Mesenteric fat pad (tissue), 1 donor: ENCODE measurements at places on chromosomes 5 and 9. TPM values are rescaled to one million over a fixed set of nuclear protein-coding genes. Genes with fewer than 3 reads are reported as not detected.

GRCh38 chr5:61298580-61298979 is 33.5 kb upstream of the ZSWIM6 start:
- no peak for DNase-seq

DNA sequence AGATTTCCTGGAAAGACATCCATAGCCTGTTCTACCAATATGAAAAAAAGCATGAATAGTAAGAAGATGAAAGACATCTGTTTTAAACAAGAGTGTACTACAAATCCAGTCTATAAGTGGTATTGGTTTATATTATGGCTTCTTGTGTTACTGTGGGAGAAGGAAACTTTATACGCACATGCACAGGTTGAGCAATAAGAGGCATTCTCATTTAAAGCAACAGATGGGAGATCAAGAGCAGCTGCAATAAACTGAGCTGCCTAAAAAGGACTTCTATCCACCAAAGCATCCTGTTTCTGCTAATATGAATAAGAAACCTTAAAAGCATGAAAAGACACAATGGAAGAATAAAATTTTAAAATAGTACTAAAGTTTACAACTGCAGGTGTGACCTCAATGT is 8.6 kb upstream of the PCDHB1 start:
- no peak for DNase-seq

GRCh38 chr5:278646-279045 is 7.2 kb downstream of the PDCD6 start:
- no peak for DNase-seq

Gene PCDHA13
- total RNA-seq = 0.58 TPM

DNA sequence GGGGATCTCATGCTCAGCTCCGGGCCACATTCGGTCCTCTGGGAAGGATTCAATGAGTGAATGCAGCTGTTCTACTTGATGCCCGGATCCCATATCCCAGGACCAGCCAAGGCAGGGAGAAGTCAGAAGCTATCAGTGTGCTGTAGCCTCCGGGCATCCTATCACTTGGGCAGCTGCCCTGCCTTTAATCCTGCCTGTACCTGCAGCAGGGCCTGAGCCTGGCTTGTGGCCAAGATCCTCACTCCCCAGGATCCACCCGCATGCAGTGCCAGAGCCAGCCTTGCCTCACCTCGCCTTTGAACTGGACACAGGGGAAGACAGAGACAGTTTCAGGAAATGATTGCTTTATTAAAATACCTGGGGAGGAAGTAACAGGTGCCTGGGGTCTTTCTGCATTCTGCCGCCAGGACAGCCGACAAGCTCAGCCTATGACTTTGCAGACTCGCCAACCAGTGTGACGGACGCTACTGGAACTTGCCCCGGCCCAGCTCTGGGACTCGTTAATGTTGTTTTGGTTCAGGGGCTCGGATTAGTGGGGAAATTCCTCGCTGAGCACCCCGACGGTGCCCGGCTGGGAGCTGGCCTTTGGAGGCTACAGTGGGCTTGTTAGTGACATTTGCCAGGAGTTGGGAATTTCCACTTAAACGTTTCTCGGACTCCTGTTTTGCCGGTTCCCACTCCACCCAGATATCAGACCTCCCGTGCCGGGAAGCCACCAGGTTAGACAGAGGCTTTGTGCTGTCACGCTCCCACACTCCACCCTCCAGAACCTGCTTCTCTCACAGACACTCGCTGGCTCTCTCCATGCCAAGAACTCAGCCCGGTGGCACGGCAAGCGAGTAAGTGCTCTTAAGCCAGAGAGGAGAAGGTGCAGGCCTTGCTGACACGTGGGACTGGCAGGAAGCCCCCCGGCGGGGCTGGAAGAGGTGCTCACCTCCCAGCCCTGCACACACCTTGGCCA is 721 bp downstream of the PTGES start:
- no peak for DNase-seq

DNA sequence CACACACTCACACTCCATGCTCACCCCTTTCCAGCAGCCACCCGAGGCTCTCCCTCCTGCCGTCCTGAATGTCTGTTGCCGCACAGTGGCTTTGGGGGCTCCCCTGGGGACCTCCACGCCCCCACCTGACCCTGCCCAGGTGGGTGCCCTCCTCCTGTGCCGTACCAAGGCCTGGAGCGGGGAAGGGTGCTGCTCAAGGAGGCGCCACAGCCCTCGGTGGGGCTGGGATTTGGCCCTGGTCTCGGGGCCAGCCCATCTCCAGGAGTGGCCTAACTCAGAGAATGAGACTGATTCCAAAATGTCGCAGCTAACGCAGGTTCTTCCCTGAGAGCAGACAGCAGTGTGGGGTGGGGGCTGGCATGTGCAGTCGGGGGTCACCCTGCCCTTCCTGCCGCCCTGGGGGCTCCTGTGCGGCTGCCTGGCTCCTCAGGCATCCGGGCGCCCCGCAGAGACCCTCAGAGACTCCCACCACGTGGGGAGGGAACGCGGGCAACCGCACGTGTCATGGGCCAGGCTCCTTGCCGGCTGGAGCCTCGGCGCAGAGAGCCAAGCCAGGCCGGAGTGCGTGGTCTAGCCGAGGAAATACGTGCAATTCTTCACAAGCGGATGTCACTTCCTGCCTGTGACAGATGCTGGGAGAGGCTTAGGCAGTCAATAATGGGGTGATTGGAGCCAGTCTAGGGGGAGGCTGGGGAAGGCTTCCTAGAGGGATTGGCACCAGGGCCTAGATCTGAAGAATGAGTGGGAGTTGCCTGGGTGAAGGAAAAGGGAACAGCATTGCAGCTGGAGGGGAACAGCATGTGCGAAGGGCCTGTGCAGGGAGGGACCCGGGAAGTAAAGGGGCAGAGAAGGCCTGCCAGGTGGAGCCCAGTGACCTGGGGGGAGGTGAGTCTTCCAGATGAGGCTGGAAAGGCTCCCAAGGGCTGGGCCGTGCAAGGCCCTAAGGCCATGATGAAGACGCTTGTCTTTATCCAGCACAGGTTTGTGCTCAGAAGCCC is 44.1 kb downstream of the C9orf50 start:
- no peak for DNase-seq

Gene ECPAS
- 120 TPM for total RNA-seq

- DNase-seq = no peak
Measured at GRCh38 chr5:122997294-122997693, 39.2 kb downstream of the PPIC start.

Gene HAPLN1
- total RNA-seq = not detected

Gene GBA2
- total RNA-seq = 54.5 TPM

Gene COL23A1
- 0.55 TPM for total RNA-seq

Gene WDR38
- total RNA-seq = not detected

GRCh38 chr9:136273244-136273865 is 27.7 kb upstream of the QSOX2 start:
- no peak for DNase-seq
